ENCODE measurements at places on chromosomes 13 and 19.

DNA sequence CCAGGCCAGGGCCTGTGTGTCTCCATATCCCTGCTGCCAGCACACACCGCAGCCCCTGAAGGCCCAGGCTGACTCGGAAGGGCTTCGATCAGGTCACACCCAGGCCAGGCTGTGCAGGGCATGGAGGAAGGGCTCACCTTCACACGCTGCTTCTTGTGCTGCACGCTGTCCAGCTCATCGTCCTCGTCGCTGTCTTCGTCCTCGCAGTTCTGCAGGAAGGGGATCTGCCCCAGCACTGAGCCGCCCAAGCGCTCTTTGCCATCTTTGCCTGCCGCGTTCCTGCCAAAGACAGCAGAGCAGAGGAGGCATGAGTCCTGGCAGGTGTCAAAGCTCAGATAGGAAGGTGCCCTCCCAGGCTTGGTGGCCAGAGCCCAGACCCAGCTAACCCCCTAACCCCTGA is 13.7 kb upstream of the PRKD2 start:
- DNase-seq: no peak

DNA sequence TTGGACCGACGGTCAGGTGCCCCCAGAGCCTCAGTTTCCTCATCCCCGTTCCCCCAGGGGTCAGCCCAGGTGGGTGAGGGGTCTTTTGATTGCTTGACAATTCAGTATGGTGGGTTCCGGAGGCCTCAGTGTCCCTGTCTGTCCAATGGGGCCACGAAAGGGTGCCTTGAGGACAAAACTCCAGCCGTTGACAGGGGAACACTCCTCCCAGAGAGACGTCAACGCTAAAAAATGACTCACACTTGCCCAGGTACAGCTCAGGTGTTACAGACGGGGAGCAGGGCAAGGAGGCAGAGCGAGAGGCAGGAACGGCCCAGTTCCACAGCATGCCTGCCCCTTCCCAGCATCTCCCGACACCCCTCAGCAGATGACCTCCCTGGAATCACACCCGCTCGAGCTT is 1.8 kb downstream of the TNFAIP8L1 start:
- no peak for DNase-seq

DNA sequence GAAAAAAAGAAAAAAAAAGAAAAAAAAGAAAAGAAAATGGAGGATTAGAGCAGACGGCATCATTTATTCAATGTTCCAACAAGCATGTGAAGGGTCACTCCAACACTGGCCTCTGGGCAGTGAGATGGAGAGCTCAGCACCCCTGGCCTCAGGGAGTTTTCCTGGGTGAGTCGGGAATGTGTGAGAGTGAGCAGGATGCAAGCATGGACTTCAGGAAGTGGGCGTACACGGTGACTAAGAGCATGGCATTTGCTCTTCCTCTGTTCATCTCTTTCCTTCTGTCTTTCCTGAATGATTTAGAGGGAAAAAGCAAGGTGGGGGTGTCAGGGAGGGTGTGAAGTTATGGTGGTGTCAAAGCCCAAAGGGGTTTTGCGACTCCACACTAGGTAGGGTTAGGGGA is 682 bp upstream of the CABP5 start:
- DNase-seq: no peak

- DNase-seq: no peak
These were observed 6.4 kb upstream of the CDKN2D start for GRCh38 chr19:10575011-10575716.

- no peak for DNase-seq
These were observed 248.7 kb downstream of the TDRD3 start for GRCh38 chr13:60645676-60646075.

DNA sequence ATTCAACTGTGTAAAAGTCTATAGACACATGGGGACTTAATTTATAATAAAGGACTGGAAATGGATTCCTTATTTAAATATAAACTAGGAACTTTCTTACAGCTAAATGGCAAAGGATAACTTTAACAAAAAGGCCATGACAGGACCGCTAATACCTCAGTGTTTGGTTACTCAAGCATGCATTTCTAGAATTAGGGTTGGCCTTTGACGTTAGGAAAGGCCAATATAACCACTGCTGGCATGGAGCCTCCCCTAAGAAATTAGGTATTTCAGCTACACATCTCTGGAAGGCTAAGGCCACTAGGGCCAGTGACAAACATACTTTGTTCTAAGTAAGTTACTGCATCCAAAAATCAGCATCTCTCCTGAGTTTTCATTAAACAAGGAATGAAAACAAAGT is 9.3 kb downstream of the PEG3 start:
- no peak for DNase-seq

DNA sequence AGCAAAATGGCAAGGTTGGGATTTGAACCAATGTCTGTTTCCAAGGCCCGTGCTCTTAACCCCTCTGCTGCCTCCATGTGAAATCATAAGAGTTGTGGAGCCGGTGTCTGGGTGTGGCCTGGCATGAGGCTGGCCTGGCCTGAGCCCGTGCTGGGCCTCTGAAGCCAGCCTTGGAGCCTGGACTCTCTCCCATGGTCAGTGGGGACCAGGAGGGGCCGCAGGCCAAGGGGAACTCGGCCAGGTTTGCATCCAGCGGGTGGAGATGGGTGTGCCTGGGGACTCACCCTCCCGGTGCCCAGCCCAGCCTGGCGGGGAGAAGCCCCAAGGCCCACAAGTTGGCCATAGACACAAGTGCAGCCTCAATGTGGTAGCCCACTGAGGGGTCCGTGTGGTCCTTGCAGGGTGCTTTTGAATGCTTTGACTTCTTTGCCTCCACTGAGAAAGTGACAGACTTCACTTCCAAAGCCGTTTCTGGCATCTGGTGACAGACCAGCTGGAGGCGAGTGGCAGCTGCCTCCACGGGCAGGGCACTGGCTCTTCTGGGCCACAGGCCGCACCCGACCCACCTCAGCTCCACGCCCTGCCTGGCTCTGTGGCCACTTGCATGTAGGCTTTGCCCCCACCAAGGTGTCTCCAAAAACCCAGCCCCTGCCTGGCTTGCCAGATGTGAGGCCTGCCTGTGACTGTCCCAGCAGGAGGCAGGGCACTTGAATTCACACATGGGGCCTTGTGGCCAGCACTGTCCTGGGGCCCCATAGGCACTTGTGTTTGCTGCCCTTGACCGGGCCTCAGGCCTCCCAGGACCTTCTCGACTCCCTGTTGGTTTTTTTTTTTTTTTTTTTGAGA is 26.2 kb upstream of the NCCRP1 start:
- no peak for DNase-seq

- DNase-seq: no peak
These were observed 494 bp downstream of the NCLN start for GRCh38 chr19:3186160-3186688.

DNA sequence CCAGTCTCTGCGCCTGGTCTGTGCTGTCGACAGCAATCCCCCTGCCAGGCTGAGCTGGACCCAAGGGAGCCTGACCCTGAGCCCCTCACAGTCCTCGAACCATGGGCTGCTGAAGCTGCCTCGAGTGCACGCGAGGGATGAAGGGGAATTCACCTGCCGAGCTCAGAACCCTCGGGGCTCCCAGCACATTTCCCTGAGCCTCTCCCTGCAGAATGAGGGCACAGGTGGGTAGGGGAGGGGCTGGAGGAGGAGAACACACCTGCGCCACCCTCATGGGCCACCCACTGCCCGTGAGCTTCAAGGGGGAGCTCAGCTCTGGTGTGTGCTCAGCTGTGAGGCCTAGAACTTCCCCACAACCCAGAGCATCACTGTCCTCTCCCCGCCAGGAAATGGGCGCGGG is 38.6 kb upstream of the CD33 start:
- no peak for DNase-seq

DNA sequence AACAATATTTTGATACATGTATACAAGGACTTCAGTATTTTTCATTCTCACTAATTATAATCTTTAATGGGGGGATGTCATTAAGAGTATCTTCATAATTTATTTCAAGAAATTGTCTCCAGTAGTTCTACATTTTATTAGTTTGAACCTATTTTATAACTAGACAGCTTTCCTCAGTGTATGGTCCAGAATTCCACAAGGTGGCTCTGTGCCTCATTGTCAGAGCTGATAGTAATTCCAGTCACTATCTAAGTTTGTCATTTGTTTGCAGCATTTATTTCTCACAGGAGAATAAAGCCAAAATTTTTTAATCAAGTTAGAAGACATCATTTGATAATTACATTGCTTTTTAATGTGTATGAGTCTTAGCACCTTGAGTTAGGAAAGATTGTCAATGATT is 1633.0 kb upstream of the PCDH20 start:
- DNase-seq: no peak

GRCh38 chr13:30856005-30856790 is 49.9 kb upstream of the MEDAG start:
- no peak for DNase-seq

DNA sequence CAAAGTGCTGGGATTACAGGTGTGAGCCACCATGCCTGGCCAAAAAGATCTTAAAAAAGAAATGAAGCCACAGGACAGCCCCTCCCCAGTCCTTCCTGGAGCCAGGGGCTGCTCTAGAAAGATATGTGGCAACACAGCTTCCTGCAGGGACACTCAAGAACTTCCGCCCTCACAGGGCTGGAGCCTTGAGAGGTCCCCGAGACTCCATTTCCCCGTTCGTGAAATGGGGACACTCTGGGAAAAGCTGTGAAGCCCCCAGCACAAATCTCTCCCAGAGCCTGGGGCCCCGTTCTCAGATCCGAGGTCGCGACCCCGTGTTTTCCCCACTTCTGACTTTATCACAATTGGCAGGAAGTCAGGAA is 2.5 kb upstream of the GPX4 start:
- no peak for DNase-seq

DNA sequence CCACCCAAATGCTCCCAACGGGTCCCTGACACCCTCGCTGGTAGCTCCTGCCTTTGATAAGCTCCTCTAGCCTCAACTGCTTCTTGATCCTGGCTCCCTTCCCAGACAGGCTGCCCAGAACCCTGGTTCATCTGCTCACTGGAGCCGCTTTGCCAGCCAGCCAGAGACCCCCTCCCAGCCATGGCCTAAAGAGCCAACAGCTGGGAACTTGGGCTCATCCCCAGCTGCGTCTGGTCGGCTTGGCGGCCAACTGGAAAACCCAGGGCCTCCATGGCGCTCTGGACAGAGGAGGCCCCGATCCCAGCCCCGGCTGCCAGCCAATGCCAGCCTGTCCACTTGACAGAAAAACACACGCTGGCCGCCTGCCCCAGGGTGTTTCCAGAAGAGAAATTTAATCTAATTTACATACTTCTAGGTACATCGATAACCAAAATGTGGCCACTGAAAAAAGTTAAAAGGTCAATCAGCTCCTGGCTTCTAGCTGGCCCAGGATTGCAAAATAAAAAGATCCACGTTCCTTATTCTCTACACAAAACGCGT is 3.0 kb upstream of the AKAP8L start:
- DNase-seq: no peak

DNA sequence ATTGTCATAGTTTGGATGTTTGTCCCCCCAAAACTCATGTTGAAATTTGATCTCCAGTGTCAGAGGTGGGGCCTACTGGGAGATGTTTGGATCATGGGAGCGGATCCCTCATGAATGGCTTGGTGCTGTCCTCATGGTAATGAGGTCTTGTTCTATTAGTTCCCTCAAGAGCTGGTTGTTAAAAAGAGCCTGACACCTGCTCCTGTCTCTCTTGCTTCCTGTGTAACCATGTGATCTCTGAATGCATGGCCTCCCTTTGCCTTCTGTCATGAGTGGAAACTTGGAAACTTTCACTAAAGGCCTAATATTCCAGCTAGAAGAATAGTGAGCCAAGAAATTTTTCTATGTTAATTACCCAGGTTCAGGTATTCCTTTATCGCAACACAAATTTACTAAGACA is 311.4 kb upstream of the ATXN8OS start:
- no peak for DNase-seq

- DNase-seq: no peak
These were observed 3.7 kb upstream of the MTRF1 start for GRCh38 chr13:41267106-41267505.

- DNase-seq: peak; percentile 38
These were observed 2.8 kb downstream of the MAST1 start for GRCh38 chr19:12841094-12841493.

DNA sequence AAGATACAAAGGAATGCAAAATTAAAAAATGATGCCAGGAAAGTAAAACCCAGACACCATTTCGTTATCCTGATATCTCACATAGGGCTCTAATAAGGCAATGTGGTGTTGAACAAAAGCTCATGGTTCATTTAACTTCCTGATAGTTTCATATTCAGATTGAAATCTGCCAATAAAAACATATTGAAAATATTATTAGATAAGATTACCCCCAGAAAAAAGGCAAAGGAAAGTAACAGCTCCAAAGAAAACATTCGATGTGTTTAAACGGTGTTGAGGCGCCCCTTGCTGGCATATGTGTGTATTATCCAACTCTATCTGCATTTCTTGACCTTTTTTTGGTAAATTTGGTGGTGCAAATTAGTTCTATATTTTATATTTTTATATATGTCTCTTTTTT is 75.9 kb downstream of the ESD start:
- peak; percentile 45 for DNase-seq

DNA sequence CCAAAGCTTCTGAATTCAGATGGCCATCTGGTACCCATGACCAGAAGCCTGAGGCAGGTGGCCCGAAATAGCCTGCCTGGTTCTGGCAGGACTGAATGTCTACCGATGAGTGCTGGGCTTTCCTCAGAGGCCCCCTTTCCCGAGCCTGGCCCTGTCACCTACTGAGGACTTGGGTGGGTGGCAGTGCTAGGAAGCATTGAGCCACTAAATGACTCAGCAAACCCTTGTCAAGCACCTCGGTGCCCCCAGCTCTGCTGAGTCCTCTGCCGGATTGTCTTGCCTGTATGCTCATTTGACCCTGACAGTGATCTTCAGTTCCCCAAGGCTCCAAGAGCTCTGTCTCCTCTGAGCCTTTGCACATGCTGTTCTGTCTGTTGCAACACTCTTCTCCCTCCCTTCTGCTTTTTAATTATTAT is 17.9 kb downstream of the PPP1R37 start:
- DNase-seq: no peak

DNA sequence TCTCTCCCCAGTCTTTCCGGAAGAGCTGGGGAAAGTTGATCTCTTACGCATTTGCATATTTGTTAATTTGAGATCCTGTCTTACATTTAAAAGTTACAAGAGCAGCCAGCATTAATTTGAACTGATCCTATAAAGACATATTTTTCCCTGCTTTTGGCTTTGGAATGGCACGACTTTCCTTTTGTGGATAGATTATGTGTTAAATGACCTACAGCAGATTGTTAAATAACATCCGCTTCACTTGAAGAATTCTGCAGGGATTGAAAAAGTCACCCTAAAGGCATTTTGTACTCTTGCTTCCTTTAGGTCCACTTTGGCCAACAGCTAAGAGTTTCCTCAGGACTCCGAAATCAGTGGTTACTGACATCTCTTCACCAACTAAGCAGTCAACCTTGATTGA is 334.0 kb downstream of the TBC1D4 start:
- DNase-seq: no peak

DNA sequence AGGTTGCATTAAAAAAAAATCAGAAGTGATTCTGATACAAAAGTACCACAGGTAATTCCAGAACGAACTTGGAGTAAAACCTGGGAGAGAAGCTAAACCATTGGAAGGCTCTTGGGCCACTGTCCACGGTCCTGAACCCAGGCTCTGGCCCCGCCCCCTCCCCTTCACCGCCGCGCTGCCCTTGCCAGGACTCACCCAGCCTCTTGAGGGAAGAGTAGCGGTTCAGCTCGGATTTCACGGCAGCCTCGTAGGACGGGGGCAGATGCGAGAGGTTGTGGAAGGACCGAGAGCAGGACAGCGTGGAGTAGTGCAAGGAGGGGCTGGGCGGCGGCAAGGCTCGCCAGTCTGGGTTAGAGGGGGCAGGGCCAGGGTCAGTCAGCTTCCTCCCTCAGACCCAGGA is 5.7 kb downstream of the SHISA7 start:
- peak; percentile 56 for DNase-seq
